ENCODE measurements at places on chromosomes 12 and 14.

- no peak for DNase-seq
These were observed 1.6 kb upstream of the CDH24 start for GRCh38 chr14:23058654-23059504.

GRCh38 chr12:123398177-123398549 lies 14.2 kb downstream of the KMT5A start:
- DNase-seq: no peak

DNA sequence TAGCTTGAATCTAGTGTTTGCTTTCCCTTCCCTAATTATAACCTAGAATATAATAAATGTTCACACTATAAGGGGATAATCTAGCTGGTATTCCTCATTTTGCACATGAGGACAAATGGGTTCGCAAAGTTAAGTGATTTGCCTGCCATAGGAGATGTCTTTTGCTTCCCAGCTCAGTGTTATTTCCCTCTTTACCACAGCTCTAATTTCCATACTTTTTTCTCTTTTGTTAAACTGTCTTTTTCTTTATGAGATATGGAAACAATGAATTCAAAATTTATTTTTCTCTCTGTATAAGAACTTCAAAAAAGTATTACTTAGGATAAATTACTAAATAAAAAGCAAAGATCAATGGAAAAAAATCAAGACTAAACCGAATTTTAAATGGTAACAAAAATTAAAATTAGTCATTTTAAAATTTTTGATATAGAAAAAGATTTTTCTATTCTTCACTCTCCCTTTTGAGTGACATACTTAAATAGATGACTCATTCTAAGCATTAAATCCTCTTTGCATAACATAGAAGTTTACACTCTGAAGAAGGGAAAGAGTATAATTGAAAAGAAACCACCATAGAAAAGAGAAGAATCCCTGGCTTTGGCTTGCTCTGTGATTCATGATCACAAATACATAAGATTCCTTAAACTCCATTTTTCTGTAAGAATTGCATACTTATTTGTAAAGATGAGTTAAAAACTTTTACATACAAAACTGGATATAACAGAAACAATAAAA lies 97.3 kb downstream of the INSM2 start:
- DNase-seq: no peak

DNA sequence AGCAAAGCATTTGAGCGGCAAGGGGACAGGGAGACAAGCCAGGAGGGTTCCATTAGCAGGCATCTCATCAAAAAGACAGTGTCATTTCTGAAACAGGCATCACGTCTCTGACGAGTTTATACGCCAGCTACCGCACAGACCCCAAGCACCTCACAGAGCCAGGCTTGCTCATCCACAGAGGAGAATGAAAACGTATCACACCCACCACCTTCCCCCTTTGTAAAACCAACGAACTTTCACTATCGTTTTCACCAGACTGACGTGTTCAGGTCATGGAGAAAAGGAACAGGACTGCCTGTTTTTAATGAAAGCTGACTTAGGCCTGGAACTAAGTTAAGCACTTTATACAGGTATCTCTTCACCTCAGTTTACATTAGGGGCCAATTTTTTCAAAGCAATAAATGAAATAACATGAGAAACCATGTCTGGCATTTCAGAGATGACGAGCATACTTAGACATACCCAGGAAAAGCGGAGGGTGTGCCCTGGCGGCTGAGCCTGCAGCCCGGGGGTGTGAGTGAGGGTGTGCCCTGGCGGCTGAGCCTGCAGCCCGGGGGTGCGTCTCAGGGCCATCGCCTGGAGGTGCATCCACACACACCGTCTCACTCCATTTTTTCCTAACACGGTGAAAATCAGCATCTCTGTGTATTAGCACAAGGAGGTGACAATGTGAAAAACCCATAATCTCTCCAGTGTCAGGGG lies 41.9 kb downstream of the STX2 start:
- no peak for DNase-seq

- DNase-seq: peak; percentile 29
These were observed 44.6 kb upstream of the TUNAR start for GRCh38 chr14:95832012-95832411.

DNA sequence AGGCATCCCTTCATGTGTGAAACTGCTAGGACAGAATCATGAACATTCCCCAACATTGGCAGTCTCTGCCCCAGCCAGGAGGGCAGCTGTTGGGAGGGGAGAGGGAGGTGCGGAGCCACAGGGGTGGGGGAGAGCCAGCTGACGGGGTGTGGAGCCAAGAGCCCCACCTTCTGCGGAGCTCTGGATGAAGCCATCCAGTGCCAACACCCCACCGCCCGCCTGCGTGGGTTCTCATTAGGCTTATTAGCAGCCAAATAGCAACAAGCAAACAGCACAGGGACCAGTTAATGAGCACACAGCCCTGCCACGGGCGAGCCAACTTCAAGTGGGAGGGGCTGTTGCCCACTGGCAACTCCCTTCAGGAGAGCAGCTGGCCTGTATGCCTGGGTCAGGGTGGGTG lies 12.1 kb downstream of the LTBP2 start:
- no peak for DNase-seq

- DNase-seq: no peak
These were observed 123.1 kb upstream of the PARP11 start for GRCh38 chr12:3996322-3996721.

- peak; percentile 74 for DNase-seq
These were observed 22.3 kb upstream of the P2RX7 start for GRCh38 chr12:121110211-121110940.

GRCh38 chr14:30211326-30211725 lies 283.7 kb upstream of the PRKD1 start:
- no peak for DNase-seq

- DNase-seq: no peak
These were observed 99.7 kb upstream of the EGLN3 start for GRCh38 chr14:34050606-34051005.

GRCh38 chr14:103107941-103108748 lies 13.6 kb downstream of the EXOC3L4 start:
- no peak for DNase-seq

GRCh38 chr14:104331871-104332605 lies 193.7 kb downstream of the KIF26A start:
- DNase-seq: no peak

DNA sequence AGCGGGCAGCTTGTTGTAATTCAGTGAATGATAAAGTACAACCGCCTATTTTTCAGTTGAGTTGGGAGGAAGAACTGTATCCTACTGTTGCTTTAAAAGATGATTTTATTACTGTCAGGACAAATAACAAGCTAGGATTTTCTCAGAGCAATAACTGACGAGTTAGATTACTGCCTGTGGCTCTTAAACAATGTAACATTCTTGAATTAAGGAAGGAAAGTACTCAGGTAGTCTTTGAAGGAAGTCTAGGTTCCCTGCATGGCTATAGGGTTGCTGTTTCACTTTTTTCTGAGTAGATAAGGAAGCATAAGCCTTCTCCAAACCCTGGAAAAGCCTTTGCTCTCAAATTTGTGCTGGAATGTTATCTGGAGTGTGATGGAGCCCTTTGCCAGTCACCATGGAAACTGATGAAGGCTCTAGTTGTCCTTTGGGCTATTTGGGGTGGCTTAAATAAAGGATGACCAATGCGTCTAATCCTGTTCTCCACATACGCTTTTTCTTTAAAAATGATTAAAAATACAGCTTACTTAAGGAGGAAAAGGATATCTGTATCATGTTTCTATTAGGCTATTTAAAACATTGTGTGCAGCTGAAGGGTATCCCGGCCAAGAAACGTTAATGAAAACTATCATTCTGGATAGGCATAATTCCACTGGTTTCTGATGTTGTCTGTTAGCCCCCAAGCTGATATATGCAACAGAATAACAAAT lies 17.7 kb downstream of the NUBPL start:
- DNase-seq: no peak

All from WTC11 (cell line).